ENCODE measurements at places on chromosomes 1 and 21. TPM values are rescaled to one million over a fixed set of nuclear protein-coding genes. Genes with fewer than 3 reads are reported as not detected.

HSD3B2 gene
- not detected for total RNA-seq

ELAVL4 gene
- total RNA-seq, result not detected

PTCH2 gene
- 0.21 TPM for total RNA-seq

SPRR2E gene
- not detected for total RNA-seq

PLA2G2D gene
- not detected for total RNA-seq

SDE2 gene
- 7.0 TPM for total RNA-seq

PPT1 gene
- 70.8 TPM for total RNA-seq

TFF2 gene
- not detected for total RNA-seq

FRRS1 gene
- 1.8 TPM for total RNA-seq

MPL gene
- total RNA-seq, result not detected
